ENCODE measurements at places on chromosomes 12 and 14.

GRCh38 chr12:122371475-122372045 lies 50.9 kb downstream of the CLIP1 start:
- DNase-seq = no peak

DNA sequence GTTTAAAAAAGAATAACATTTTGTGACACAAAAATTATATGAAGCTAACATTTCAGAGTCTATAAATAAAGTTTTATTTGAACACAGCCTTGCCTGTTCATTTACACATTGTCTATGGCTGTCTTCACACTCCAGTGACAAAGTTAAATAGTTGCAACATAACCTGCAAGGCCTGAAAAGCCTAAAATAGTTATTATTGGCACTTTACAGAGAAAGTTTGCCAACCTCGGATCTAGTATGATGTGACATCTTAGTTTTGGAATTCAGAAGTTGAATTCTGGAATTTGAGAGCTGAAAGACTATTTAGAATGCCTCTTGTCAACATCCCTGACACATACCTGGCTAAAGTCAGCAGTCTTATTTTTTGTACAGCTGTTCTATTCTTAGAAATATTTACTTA lies 68.3 kb downstream of the DYRK2 start:
- no peak for DNase-seq

DNA sequence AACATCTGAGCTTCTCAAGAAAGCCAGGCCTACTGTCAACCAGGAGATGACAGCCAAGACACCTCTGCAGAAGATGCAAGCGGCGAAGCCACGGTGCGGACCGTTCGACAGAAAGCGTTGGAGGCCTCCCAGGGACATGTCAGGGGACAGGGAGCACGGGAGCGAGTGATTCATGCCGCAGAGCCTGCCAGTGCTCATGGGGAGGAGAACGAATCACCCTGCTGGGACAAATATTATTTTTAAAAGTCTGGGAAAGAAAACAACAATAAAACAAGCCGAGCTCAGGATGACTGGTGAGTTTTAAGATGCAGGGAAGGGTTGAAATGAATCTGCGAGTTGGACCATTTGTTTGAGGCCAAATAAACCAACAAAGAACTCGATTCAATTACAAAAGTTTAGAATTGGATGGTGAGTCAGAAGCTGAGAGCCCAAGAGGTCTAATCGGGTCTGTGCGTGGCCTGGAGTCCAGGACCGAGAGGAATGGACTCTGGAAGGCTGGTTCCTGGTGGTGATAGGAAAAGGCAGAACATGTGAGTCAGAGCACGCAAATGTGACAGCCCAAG lies 91.0 kb downstream of the RBM19 start:
- DNase-seq = no peak

- DNase-seq = no peak
Measured at GRCh38 chr12:7667125-7667524, 1.4 kb upstream of the APOBEC1 start.

DNA sequence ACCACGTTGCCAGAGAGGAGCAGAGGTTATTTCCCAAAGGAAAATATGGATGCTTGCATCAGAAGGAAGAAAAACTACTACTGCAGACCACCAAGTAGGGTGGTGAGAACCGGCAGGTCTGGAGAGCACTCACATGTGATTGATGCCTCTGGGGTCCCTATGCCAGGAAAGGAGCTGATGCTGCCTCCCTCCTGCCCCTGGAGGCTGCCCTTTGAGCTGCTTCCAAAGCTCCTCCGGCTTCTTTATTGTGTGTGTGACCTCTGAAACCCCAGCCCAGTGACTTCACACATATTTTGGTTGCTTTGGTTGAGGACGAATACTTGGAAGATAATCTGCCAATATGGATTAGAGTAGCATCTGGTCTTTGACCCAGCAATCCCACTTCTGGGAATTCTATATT lies 133.4 kb downstream of the AACS start:
- no peak for DNase-seq

DNA sequence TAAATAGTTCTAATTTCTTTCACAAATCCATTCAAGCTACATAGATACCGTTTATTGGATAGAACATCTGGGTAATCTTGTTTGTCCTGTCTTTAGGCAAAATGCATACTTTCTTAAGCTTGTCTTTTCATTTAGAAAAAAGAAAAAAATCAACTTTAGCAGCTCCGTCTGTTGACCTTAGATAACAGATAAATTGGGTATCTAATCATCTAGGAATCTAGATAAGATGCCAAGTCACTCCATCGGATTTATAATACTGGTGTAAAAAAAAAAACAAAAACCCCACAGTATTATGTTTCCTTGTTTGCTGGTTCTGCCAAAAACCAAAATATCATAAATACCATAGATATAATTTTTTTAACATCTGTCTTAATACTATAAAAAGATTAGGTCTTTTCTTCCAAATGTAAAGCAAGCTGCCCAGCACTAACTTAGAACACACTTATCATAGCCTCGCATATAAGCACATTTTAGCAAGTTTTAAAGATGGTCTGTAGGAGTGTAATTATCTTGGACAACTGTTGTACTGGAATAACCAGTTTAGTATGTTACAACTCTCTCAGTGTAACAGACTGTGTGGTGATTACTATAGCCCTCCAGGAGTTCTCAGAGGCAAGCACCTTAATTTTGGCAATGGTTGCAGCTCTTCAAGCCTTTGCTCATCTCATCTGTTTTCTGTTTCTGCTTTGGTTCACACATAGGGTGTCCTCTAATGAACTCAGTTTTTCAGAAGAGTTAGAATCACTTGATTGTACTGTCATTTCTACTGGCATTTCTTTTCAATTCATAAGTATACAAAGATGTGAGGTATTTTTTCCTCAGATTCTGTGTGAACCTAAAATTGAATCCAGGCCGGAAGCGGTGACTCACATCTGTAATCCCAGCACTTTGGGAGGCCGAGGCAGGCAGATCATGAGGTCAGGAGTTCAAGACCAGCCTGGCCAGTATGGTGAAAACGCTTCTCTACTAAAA lies 83.1 kb downstream of the ANO6 start:
- peak; percentile 14 for DNase-seq

- DNase-seq = no peak
Measured at GRCh38 chr12:111211910-111212757, 156.8 kb downstream of the PHETA1 start.

DNA sequence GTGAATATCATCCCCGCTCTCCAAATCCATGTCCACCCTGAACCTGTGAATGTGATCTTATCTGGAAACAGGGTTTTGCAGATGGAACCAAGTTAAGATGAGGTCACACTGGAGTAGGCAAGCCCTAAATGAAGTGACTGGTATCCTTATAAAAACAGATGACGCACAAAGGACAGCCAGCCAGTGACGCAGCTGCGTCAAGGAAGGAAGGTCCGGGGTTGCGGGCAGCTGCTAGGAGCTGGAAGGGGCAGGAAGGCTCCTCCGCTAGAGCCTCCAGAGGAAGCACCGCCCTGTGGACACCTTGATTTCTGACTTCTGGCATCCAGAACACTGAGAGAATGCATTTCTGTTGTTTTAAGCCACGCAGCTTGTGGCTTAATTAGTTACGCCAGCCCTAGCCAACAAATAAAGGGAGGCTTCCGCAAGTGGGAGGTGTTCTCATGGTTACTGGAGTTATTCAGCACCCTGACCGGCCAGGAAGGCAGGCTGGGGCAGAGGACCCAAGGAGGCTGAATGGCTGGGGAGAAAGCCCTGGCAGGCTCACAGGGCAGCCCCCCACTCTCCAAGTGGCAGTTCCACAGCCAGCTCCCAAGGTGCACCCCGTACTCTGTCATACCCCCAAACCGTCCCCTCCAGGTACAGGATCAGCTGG lies 127.6 kb upstream of the NCOR2 start:
- DNase-seq = no peak

DNA sequence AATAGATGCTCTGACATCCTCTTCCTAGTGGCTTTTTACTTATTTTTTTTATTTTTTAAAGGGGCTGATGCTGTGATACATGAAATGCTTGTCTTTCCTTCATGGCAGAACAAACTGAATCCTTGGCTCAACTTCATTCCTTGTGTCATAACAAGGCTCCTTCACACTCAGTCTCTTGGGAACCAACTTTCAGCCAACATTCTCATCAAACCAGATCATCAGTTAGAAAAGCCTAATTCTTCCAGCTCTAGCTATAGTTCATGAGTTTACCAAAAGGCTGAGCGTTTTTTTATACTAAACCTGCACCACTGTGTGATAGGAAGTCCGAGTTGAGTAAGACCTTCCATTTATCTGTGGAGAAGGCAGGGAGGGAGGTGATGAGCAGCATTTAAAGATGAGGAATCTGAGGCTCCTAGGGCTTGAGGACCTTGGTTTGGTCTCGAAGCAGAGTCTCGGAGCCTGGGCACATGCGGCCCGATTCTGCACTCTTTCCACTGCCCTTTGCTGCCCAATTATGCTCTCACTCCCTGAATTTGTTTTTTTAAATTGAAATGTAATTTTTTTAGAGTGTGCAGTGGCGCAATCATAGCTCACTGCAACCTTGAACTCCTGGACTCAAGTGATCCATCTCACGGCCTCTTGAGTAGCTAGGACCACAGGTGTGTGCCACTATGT lies 8.2 kb downstream of the GPRC5D start:
- no peak for DNase-seq

GRCh38 chr12:120739821-120740613 lies 14.4 kb downstream of the ACADS start:
- no peak for DNase-seq

GRCh38 chr12:112875608-112876007 lies 31.2 kb upstream of the OAS1 start:
- DNase-seq = no peak

DNA sequence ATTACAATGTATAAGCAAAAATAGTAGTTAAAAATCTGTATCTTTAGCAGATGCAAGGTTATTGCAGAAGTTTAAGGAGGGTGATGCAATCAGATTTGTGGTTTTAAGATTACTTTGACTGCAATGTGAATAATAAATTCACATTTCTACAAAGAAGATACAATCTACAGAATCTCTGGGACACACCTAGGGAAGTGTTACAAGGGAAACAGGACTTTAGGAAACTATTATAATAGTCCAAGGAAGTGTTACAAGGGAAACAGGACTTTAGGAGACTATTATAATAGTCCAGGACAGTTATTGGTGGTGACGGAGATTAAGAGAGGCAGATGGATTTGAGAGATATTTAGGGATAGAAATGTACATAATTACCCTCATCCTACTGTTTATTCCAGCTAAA lies 154.4 kb upstream of the GARIN6 start:
- DNase-seq = no peak

DNA sequence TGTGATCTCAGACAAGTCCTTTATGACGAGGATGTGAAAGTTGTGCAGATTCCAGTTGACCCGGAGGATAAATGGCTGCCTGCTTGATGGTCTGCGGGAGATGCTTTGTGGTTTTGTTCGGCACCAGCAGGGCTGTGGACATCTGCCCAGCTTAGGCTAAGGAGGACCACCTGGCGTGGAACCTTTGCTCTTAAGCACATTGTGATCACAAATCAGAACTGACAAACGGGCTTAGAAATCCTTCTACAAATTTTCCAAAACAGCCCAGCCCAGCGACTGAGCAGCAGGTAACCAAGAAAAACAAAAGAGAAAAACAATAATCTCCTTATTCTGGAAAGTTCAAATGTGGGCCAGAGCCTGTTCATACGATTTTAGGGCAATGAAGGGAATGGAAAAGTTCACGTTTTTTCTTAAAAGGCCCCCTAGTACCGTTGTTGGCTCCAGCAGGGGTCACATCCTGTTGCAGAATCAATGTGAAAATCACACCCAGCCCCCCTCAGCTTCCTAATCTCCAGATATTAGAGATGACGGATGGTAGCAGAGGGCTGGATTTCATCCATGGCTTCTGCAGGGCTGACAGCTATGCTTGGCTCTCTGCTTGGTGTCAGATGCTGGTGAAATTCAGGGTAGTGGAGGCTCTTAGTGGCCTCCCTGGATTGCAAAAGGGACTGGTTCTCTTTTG lies 81.1 kb upstream of the RFLNA start:
- no peak for DNase-seq

GRCh38 chr14:21248739-21249411 lies 20.4 kb downstream of the HNRNPC start:
- DNase-seq = no peak

GRCh38 chr12:57609101-57609780 lies 2.0 kb upstream of the ARHGEF25 start:
- no peak for DNase-seq

DNA sequence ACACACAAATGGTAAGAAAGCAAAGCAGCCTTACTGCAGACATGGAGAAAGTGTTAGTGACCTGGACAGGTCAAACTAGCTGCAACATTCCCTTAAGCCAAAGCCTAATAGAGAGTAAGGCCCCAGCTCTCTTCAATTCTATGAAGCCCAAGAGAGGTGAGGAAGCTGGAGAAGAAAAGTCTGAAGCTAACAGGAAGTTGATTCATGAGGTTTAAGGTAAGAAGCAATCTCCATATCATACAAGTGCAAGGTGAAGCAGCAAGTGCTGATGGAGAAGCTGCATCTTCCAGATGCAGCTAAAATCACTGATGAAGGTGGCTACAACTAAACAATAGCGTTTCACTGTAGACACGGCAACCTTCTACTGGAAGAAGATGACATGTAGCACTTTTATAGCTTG lies 53.5 kb downstream of the PPP1R12A start:
- DNase-seq = no peak

DNA sequence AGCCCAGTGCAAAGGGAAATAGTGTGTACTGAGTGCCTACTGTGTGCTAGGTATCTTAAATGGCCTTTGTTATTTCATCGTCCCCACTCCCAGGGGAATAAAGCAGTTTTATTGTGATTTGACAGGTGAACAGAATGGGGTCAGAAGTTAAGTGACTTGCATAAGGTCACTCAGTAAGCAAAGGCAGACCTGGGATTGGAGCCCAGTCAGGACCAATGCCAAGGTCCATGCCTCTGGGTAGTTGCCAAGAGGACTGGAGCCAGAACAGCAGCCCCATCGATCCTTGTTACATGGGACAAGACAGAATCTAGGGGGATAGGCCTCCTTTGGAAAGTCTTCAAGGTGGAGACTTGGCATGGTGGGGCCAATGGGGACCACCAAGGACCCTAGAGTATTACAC lies 227.4 kb upstream of the PWP1 start:
- DNase-seq = no peak

DNA sequence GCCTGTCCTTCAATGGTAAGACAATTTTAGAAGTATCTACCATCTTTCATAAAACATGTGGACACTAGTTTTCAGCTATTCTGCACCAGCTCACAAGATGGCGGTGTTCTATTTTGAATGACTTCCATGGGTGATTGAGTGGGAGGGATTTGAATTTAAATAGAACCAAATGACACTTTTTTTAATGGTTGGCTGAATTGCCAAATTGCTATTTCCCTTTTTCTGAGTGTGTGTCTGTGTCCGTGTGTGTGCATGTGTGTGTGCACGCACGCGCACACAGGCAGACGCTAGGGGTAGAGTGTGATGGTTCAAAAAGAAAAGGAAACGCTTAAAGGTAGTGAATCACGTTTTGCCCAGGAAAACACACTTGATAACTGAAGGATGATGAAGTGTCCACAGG lies 362.6 kb downstream of the DAD1 start:
- no peak for DNase-seq

- DNase-seq = no peak
Measured at GRCh38 chr12:106113042-106113441, 25.7 kb downstream of the NUAK1 start.
